ENCODE measurements at places on chromosomes 12 and 14.
A peak's percentile ranks its signal among the peaks of the same experiment; 100 is the strongest.

GRCh38 chr14:100546051-100546443 is 41.2 kb downstream of the BEGAIN start:
- no peak for DNase-seq

- no peak for DNase-seq
These were observed 191.9 kb upstream of the PWP1 start for GRCh38 chr12:107493666-107494065.

- no peak for DNase-seq
These were observed 19.4 kb downstream of the LMO3 start for GRCh38 chr12:16586350-16587109.

- DNase-seq: peak; percentile 4
These were observed 21.3 kb downstream of the FKBP11 start for GRCh38 chr12:48903982-48904411.

DNA sequence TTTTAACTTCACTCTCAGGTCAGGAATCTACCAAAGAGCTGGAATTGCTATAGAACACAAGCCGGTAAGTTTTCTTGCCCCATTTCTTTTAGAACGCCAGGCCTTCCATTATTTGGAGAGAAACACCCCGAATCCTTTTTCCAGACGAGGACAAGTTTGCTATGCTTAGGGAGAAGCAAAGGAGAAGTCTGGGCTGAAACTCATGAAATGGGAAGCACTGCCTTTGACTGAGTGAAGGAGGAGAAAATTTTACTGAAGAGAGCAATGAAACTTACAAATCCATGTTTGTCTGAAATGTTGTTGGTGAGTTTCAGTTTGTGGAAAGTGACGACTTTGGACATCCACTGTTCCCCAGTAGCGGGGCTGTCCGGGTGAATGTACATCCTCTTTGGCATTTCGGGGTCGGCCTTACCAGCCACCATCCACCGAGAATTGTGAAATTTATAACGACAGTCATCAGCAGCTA is 3.3 kb downstream of the TBX3 start:
- no peak for DNase-seq

DNA sequence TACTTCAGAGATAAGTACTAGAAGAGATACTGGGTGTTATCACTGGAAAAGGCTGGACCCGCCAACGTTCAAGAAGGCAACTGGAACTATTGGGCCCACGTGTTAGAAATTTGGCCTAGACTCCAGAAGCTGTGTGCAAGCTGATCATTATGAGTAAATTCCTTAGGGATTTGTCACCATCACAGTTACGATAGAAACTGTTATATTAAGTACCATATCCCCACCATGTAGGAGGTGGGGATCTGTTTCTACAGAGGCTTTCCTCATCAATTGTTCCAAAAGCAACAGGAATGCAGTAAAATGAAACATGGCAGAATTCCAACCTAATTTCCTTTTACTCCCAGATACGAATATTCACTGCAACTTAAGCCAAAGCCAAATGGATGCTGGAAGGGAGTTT is 170.7 kb downstream of the NOVA1 start:
- no peak for DNase-seq

- DNase-seq: no peak
These were observed 119.1 kb upstream of the ATXN7L3B start for GRCh38 chr12:74418573-74418972.

- DNase-seq: no peak
These were observed at the start of gene CCDC196 for GRCh38 chr14:66485910-66486421. TSS of gene CCDC196 (plus strand) at chr14:66486371. CDS start at chr14:66486503, 132 bp downstream.

GRCh38 chr12:17062267-17063036 is 456.5 kb upstream of the LMO3 start:
- no peak for DNase-seq

DNA sequence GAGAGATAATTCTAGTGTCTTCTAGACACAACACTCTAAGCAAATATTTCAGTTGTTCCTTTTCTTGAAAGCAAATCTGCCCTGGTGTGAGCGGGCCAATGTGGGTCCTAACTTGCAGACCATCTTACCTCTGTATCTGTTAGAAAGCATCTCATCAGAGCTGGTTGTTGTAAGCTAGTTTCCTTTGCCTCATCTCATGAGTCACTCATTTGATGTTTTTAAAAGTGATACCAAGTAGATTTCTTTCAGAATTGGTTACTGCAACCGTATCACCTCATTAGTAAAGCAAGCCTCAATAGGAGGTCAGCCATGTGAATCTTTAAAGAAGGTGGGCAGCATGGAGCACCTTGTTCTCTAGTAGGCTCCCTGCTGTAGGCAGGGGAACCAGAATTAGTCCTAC is 78.6 kb downstream of the DAAM1 start:
- DNase-seq: no peak

GRCh38 chr12:14310866-14311265 is 54.6 kb upstream of the ATF7IP start:
- DNase-seq: no peak

DNA sequence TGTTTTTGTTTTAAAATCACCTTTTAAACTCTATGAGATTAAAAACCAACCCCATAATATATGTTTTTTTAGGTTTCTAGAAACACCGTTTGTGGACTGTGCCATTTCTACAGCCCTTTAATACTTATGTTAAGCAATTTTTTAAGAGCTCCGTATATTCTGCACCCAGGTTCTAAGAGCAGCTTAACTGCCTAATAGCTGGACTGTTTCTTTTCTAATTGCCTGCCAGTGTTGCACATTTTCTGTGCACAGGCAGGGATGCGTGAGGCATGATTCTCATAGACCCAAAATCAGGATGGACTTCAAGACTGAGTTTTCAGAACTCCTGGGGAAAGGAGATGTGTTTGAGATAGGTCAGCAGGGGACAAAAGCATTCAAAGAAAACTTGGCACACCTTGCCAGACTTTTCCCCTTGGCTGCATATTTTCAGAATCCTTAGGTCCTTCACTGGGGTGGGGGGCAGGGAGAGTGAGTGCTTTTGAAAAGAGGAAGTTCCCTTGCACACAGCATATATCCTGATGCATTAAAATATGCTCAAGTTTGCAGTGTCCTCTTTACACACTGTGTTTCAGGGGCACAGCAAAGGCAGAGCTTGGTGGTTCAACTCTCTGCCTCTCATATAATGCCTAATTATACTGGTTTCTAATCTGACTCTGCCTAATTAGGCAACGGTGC is 27.9 kb downstream of the TMEM30B start:
- no peak for DNase-seq

- no peak for DNase-seq
These were observed 7.3 kb downstream of the HOXC5 start for GRCh38 chr12:54040148-54040494.

GRCh38 chr12:131313635-131314034 is 359.9 kb downstream of the ADGRD1 start:
- DNase-seq: no peak

DNA sequence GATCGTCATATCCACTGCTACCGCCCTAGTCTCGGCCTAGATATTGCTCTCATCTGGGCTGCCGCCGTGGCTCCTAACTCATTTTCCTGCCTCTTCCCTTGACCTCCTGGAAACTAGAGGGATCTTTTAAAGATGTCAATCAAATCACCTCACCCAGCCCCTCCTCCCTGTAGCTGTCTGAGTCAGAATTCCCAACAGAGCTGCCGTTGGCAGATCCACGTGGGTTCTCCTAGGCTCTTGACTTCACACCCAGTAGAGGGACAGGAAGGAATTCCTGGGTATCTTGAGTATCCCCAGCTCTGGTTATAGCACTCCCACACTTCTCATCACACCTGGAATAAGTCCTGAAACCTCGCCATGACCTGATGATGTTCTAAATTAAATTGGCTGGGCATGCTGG is 11.9 kb downstream of the TGFB3 start:
- DNase-seq: no peak

DNA sequence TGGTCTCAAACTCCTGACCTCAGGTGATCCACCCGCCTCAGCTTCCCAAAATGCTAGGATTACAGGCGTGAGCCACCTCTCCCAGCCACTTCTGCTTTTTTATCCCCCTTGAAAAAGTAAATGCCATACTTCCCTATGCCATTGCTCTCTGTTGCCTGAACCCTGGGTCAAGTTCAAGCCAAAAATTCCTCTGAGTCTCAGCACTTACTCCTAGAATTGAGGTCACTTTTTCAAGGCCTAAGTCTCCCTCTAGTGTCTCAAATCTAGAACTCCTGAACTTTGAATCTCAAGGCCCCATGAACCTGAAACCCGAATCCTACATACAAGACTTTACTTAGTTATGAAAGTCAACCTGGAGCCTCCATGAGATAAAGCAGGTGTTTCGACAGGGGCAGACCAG is 1.4 kb upstream of the APOBEC1 start:
- DNase-seq: no peak

DNA sequence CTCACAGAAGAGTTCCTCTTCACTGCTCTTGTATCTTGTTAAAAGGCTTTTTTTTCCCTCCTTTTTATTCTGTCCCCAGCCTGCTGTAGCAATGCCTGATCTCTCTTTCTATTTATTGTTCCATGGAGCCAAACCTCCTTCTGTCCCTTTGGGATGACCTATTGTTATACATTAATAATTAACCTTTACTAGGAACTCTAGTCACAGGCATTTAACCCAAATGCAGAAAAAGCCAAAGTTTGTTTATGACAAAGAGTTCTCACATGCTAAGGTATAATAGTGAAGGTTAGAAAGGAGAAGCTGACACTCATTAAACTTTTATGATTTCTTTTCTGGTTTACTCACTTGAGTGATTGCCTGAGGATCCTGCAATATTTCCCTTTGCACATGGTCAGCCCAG is 535.8 kb downstream of the NRXN3 start:
- DNase-seq: no peak

DNA sequence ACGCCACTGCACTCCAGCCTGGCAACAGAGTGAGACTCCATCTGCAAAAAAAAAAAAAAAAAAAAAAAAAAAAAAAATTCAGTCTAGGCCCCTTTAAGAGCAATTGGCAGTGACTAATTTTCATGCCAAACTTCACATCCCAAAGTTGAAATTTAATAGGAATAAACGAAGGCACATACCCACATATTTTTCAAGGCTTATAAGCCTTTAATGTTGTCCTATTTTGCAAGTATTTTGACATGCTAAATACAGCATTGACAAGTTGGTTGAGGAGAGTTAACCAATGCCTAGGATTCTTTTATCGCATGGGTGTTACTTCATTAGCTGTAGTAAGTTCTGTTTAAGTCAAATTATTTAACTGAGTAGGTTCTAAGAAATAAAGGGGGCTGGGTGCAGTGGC is 23.5 kb upstream of the HIP1R start:
- no peak for DNase-seq

GRCh38 chr12:116087962-116088361 is 189.5 kb downstream of the MED13L start:
- no peak for DNase-seq

DNA sequence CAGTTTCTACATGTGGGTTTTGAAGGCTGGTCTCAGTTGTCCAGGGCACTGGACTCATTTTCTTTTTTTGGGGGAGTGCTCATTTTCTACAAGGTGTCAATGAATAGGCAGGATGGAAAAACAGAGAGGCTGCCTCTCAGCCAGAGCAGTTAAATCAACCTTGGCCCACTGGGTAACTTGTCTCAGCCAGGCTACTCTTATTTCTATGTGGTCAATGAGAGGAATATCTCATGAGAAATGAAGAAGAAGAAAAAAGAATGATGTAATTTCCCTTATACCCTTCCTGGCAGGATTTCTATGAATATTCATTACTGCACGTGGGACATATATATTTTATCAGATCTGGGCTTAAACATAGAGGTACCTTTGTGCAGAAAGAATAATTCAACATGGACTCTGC is 155.2 kb upstream of the E2F7 start:
- no peak for DNase-seq

DNA sequence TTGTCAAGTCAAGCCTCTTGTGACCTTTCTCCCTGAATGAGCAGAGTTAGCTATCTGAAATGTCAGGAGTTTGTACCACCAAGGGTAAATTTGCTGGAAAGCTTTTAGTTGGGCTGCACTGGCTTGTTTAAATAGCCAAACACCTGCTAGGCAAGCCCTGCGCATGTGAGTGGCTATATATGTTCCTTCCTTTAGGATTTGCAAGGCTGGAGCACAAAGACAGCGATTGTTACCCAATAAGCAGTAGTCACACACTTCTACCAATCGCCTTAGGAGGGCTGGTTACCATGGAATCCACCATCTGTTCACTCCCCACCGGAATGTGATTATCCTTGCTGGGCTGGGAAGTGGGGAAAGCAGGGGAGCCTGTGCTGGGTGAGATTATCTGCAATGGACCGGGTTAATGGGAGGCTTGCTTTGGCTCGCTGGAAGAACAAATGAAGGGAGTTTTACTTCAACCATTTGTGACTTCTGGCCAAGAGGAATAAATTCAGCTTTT is 102.5 kb downstream of the FGD4 start:
- peak; percentile 43 for DNase-seq

- DNase-seq: no peak
These were observed 280.4 kb upstream of the GRIP1 start for GRCh38 chr12:66959276-66959675.

- no peak for DNase-seq
These were observed 220.3 kb downstream of the NELL2 start for GRCh38 chr12:44655846-44656245.

DNA sequence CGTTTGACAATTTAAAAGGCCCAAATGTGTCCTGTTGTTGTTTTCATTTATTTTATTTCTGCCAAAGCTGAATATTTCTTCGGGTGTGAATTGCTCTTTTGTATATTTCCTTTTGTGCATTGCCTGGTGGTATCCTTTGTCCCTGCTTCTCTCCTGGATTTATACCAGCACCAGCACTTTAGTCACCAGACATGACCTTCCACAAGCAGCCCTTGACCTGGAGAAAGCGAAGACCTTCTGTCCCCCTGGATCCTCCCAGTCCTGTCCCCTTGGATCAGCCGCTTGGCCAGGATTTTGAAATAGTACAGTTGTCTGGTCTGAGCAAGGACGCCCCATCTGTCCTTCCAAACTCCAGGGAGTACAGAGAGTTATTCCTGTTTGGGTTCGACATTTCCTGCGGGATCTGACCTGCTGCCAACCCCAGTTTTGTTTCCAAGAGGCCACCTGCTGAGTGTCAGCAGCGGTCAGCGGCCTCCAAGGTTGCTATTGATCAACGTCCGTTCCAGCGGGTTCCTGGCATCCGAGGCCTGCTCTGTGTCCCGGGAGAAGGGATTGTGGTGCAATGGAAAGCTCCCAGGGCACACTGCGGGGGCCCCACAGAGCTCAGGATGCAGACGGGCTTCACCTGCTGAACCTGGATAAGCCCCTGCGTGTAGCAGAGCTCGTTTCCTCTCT is 45.1 kb upstream of the CHGA start:
- DNase-seq: no peak

- DNase-seq: no peak
These were observed 128.2 kb upstream of the NOS1 start for GRCh38 chr12:117489671-117490070.

- DNase-seq: peak; percentile 27
These were observed 52.4 kb downstream of the MON2 start for GRCh38 chr12:62519043-62519442.
